ENCODE measurements at places on chromosomes 6 and 20. TPM values are rescaled to one million over a fixed set of nuclear protein-coding genes. Genes with fewer than 3 reads are reported as not detected.

DNA sequence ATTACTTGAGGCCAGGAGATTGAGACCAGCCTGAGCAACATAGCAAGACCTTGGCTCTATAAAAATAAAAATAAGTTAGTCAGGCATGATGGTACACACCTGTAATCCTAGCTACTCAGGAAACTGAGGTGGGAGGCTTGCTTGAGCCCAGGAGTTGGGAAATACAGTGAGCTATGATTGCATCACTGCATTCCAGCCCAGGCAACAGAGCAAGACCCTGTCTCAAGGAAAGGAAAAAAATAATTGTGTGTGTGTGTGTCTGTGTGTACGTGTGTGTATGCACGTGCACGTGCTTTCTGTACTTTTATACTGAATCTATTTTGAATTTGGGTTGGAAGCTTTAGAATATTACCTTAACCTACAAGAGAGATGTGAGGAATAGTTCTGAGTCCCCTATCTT, 58.9 kb downstream of the KIZ start:
- DNase-seq = no peak

DNA sequence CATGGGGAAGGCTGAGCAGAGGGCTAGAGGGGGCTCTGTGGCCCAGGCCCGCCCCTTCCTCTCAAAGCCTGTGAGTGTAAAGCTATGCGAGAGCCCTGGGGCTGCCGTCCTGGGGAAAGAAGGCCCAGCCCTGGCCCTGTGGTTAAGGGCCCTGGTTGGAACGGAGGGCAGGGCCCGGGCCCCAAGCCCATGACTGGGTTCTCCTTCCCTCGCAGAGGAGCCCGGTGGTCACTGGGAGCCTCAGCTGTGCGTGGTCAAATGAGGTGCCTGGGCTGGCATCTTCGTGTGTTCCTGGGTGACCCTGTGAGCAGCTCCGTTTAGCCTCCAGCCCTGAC, 56.0 kb downstream of the SMOC2 start:
- DNase-seq = no peak

DNA sequence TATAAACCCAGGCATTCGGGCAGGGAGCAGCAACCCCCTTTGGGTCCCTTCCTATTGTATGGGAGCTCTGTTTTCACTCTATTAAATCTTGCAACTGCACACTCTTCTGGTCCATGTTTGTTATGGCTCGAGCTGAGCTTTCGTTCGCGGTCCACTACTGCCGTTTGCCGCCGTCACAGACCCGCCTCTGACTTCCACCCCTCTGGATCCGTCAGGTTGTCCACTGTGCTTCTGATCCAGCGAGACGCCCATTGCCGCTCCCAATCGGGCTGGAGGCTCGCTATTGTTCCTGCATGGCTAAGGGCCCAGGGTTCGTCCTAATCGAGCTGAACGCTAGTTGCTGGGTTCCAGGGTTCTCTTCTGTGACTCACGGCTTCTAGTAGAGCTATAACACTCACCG, 111.3 kb downstream of the TMEM170B start:
- no peak for DNase-seq

- no peak for DNase-seq
Measured at GRCh38 chr6:108710030-108710429, 138.2 kb upstream of the ARMC2 start.

- no peak for DNase-seq
Measured at GRCh38 chr6:38554700-38555413, 84.9 kb downstream of the BTBD9 start.

DNA sequence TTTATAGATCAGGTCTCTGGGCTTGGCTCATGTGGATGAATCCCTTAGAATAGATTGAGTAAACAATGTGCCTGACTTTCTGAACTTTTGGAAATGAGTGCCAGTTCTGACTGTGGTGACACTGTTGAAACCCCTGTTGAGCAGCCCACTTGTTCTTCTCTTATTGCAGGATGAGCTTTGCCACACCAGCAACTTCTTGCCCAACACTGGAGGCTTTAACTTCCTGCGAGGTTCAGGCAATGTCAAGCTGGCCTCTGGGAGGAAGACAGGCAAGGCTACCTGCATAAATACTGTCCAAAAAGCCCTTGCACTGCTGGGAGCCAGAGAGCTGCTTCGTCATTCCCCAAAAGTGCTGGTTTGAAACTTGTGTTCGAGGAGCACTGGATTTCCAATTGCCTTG, 32.8 kb upstream of the SMIM8 start:
- no peak for DNase-seq

DNA sequence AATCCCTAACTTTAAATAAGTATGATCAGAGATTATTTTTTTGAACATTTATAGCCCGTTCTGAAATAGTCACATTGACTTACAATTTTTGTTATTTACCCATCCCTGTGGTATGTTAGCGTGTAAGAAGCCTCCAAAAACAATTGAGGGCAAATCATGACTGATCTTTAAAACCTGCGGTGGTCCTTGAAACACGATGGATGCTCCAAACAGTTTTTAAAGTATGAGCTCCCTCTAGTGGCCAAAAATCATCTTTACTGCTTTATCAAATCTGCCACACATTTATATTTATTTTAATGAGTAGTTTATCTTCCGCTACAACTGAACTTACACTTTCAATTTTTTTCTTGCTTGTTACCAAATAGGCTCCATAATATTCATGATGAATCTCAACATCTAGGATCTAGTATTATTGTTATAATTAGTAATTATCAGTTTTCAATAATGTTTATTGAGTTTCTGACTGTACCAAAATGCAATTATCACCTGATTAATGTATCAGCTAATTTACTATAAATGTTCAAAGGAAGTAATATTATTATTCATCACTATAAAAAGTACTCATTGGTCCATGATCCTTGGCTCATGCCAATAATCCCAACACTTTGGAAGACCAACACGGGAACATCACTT, 52.2 kb downstream of the MARCKS start:
- DNase-seq = no peak

DNA sequence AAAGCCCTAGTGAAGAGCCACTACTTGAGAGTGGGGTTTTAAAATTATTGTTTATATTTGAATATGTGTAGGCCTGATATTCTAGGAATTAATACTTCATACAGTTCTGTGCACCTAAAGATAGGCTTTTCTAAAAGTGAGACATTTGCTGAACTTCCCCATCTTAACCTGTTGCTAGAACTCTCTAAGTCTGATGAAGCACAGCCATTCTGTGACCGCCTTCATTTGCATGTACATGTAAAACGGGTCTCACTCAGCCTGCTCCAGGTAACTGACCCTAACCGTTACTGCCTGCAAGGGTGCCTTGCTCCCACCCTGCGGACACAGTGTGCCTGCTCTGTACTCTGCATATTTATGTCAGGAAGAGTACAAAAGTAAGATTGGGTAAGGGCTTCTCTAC, 44.3 kb upstream of the IRF4 start:
- DNase-seq = no peak

DNA sequence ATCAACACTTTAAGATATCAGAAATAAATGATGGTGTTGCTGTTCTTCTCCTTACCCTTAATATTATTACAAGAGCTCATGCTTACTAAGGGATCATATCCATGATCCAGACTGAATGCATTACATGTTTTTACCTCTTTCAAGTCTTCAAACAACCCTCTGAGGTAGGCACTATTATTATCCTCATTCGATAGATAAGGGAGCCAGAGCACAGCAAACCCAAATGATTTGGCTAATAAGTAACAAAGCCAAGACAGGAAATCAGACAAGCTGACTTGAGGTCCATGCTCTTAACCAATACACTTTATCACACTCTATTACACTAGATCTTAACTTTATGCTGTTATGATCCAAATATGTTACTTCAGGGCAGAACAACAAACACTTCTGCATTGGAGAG, 145.9 kb downstream of the RALGAPA2 start:
- no peak for DNase-seq

DNA sequence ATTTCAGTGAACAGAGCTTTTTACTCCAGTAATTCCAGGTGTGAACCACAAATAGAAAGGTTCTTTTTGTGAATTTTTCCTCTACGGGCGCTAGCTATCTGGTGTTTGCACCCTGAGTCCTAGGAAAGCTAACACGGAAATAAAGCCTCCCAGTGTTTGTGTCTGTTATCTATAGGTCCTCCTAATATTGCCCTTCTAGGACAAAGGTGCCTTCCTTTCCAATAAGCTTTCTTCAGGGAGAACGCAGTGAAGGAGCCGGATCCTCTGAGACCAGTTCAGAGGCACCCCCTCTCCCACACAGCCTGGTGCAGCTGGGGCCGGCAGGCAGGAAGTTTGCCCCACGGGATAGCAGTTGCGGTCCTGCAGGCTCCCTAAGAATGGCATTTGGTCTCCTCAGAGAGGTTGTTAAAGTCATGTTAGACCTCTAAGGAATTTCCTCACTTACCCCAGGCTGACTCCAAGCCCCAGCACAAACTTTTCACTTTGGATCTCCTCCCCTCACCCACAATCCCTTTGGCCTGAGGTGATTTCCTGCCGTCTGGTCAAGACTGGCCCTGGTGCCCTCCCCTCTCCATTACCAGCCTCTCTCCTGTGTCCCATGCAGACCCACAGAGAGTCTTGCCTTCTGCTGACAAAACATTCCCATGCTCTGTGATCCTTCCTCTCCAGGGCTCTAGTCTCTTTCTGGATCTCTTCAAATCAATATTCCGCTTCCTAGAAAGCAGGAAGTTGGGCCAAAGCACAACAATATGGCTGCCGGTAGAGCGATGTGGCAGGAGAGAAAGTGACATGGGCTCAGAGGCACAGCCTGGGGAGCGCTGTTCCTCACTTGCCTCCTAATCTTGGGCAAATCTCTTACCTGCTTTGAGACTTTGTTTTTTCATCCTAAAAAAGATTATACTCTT, 126.0 kb downstream of the MOXD1 start:
- no peak for DNase-seq

- DNase-seq = no peak
Measured at GRCh38 chr6:138535728-138536455, 36.6 kb upstream of the NHSL1 start.

The PI16 gene
- total RNA-seq = not detected

The MCCD1 gene
- total RNA-seq = not detected

The MUC22 gene
- not detected for total RNA-seq

The FOXP4 gene
- total RNA-seq = 13.3 TPM

Measured in H1 (cell line).